ENCODE measurements at places on chromosomes 11 and 22.

GRCh38 chr11:129605815-129606214 is 209.8 kb upstream of the TMEM45B start:
- DNase-seq, result no peak

- no peak for DNase-seq
Observed at GRCh38 chr11:61949169-61950034, 749 bp upstream of the BEST1 start.

GRCh38 chr11:27497911-27498310 is 8.7 kb downstream of the LIN7C start:
- DNase-seq, result no peak

DNA sequence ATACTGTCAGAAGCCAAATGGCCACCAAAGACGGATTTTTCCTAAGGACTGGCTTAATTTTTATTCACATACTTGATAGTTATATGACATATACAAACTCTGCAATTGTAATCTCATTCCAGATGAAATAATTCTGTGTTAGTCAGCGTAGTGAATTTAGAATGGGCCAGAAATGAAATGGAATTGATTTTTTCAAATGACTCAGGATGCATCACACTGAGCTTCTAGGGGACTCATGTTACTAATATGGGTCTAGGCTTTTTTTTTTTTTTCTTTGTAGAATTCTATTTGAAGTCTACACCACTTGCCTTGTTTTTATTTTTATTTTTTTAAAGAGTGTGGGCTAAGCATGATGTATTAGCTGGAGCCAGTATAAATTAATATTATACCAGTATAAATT is 62.7 kb downstream of the SPECC1L start:
- no peak for DNase-seq

DNA sequence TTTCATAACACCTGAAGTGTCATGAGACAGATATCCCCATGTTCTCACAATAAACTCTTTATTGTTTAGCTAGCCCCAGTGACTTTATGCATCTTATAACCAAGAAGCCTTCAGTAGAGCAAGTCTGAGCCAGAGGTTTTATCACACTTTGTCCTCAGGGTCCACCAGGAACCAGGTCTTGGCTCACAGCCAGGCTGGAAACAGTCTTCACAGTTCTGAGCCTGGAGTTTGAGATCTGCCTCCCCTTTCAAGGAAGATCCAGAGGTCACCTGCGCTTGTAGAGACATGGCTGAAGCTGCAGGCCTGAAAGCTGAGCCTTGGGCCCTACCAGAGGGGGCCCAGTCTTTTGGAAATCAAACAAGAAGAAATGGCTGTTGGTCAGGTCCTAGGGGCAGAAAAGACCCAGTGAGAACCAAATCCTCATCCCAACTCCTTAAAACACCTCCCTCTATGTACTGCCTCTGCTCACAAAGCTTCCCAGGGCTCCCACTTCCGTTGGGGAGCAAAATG is 3.5 kb downstream of the RRP8 start:
- no peak for DNase-seq

DNA sequence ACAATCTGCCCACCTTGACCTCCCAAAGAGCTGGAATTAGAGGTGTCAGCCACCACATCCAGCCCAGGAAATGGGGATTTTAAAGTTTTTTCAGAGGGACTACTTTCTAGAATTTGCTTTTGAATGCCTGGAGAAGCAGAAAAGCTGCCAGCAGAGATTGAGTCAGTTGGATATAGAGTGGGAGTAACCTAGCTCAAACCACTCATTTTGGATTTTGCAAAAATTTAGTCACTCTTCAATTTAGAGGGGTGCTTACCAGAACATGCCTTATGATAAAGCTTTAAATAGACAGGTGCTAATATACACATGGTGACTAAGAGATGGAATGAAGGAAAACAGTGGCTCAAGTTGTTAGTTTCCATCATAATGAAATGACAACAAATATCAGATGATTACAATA is 26.5 kb upstream of the PSMA1 start:
- no peak for DNase-seq
